Myocyte (in vitro differentiated cells): ENCODE measurements at places on chromosomes 1 and 21. TPM values are rescaled to one million over a fixed set of nuclear protein-coding genes. Genes with fewer than 3 reads are reported as not detected.

- DNase-seq: no peak
Observed at GRCh38 chr1:107095647-107096046, 39.2 kb downstream of the PRMT6 start.

GRCh38 chr1:48955774-48956173 is 179.1 kb upstream of the BEND5 start:
- DNase-seq: no peak

- DNase-seq: no peak
Observed at GRCh38 chr1:200224315-200224714, 185.5 kb downstream of the ZNF281 start.

Gene HCRTR1
- total RNA-seq: not detected in 2 replicates

GRCh38 chr1:240193679-240194078 is 102.0 kb downstream of the FMN2 start:
- DNase-seq: no peak

Gene S100A3
- total RNA-seq: 7.8 and 10.8 TPM in 2 replicates

GRCh38 chr1:71044833-71045232 is 2.8 kb downstream of the PTGER3 start:
- DNase-seq: no peak

DNA sequence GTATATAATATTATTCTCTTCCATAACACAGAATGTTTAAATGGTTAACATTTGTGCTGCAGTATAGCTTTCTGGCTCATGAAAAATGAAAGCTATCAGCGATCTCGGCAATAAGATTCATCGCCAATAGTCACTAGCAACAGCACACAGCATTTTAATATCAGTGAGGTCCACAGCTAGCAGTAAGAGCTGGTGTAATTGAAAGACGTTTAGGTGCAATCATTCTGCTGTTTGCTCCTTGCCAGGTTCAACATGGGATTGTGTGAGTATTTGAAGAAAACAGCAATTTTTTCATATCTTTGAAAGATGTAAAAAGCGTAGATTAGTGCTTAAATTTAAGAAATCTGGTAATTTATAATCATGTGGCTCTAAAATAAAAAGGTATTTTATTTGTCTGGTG is 20.1 kb downstream of the PRKACB start:
- DNase-seq: no peak

DNA sequence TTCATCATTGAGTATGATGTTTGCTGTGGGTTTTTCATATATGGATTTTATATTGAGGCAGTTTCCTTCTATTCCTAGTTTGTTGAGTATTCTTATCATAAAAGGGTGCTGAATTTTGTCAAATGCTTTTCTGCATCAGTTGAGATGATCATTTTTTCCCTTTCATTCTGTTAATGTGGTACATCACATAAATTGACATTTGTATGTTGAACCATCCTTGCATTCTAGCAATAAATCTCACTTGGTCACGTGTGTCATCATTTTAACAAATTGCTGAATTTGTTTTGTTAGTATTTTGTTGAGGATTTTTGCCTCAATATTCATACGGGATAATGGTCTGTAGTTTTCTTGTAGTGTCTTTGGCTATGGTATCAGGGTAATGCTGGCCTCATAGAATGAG is 19.9 kb downstream of the TTC34 start:
- no peak for DNase-seq

DNA sequence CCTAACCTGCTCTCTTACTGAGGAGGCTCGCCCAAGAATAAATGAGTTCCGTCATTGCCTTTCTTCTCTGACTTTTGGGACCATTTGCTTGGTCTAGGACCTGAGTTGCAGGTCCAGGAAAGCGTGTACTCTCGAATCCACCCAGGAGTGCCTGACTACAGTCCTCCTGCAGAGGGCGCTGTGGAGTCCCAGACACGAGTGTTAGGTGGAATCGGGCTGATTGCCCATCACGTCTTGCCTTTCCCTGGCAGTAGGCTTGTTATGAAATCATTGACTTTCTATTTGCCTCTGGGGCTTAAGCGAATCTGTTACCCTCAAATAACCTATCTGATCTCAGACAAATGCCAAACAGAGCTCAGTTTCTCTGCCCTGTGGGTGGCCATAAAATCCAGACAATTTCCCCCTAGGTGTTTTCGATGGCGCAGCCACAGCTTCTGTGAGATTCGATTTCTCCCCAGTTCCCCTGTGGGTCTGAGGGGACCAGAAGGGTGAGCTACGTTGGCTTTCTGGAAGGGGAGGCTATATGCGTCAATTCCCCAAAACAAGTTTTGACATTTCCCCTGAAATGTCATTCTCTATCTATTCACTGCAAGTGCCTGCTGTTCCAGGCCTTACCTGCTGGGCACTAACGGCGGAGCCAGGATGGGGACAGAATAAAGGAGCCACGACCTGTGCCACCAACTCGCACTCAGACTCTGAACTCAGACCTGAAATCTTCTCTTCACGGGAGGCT is at the start of gene IL20:
IL20 (plus strand) TSS at position 685 of the 733 bp plus-strand sequence. CDS start 230 bp downstream, outside the sequence.
- DNase-seq: peak; percentile 78

Gene OVAAL
- 3.3 and 4.1 TPM in 2 replicates for total RNA-seq

Gene KPRP
- not detected in 2 replicates for total RNA-seq

DNA sequence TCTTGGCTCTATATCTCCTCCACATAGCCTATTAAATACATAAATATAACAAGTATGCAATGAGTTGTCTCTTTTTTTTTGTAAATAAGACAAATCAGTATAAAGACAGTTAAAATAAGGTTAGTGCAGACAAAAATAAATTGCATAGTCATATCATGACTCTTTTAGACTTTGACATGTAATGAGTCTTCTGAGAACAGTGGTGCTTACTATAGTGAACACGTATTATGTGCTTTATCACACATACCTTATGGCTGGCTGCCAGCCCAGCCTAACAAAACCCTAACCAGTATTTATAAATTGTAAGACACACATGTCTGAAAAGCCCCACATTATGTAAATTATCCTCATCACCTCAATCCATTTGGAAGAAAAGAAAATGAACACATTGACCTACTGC is 29.1 kb upstream of the F13B start:
- no peak for DNase-seq

- no peak for DNase-seq
Observed at GRCh38 chr21:46011267-46011967, 29.8 kb downstream of the COL6A1 start.

Gene TMIGD3
- total RNA-seq: not detected in 2 replicates

DNA sequence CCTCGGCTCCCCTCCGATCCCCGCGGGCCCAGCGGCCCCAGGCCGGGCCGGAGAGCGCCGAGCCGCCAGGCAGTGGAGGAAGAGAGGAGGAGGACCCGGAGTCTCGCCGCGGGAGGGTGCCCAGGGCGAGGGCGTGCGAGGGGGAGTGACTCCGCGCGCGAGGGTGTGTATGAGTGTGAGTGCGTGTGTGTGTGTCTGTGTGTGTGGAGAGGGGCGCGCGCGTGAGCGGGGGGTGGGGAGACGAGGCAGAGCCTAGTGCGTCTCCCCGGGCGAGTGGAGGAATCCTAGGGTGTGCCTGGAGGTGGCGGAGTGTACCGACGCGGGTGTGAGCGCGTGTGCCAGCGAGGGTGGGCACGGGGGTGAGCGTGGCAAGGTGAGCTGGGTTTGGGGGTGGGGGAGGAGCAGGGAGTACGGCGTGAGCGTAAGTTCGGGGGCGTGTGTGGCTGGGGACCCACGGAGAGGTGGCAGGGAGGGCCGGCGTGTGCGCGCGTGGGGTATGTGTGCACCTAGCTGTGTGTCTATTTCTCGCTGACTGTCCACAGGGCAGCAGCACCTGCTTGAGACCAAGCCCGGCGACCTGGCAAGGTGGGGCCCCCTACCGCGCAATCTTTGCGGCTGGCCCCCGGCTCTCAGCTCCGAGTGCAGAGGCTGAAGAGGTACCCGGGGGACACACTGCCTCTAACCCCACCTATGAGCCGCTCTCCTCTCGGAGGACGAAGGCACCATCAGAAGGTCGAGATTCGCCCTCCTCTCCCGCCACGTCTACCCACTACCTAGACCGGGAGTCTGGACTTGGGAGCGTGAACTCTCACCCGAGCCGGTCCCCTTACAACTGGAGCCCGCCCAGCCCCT is 784 bp upstream of the KCND3 start:
- DNase-seq: peak; percentile 6

GRCh38 chr1:33743221-33743998 is 120.5 kb upstream of the HMGB4 start:
- DNase-seq: no peak

Gene TCEA3
- 6.8 and 9.8 TPM in 2 replicates for total RNA-seq

DNA sequence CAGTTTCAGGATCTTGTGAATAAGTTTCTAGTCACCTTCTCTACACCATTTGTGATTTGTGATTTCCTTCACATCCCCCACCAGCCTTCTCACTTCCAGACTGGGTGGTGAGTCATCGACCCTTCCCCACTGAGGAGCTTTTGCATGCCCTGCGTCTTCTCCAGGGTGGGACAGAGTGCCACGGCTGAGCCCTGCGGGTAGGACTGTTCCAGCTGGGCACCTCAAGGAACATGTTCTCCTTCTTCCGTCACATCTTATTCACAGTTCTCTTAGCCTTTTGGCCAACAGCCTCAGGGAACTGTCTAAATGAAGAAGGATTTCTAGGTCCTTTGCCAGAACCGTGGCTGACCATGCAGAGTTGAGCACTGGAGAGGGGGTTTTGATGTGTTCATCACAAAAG is 116.5 kb downstream of the TMEM53 start:
- DNase-seq: no peak

Gene HES3
- not detected in 2 replicates for total RNA-seq

GRCh38 chr21:42125571-42126544 is 54.7 kb downstream of the UMODL1 start:
- peak; percentile 40 for DNase-seq

DNA sequence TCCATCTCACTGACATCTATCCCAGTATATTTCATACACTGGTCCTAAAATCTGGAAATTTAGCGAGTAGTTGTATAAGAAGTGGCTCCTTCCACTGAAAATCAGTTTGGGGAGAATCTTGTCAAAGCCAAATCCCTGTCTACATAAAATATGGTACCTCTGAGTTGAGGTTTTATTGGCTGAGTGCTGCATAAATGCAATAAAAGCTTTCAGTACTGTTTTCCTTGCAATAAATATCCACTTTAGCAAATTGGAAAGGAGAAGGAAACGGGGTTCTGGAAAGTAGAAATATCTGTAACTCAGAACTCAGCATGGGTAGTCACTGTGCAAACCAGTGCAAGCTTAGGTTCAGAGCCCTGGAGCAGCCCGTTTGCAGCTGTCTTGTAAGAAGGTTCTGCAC is 580.2 kb downstream of the SMYD3 start:
- no peak for DNase-seq

DNA sequence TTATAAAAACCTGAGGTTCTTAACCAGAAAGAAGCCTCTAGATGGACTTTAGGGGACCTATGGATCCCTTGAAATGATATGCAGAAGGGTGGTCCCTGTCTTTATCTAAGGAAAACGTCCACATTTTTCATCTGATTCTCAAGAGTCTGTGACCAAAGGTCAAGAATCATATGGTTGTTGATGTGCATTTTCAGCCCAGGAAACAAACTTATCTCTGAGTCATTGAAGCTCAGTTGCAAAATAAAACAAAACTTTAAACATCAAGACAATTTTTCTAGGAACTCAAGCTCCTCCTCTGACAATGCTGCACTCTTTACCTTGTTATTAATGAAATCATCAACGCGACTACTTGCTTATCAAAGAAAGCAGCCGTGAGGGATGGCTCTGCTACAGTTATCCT is 83.3 kb downstream of the TIAM1 start:
- DNase-seq: no peak

Gene SLC9C2
- total RNA-seq: 0.03 TPM in 1 of 2 replicates, not detected in the other

DNA sequence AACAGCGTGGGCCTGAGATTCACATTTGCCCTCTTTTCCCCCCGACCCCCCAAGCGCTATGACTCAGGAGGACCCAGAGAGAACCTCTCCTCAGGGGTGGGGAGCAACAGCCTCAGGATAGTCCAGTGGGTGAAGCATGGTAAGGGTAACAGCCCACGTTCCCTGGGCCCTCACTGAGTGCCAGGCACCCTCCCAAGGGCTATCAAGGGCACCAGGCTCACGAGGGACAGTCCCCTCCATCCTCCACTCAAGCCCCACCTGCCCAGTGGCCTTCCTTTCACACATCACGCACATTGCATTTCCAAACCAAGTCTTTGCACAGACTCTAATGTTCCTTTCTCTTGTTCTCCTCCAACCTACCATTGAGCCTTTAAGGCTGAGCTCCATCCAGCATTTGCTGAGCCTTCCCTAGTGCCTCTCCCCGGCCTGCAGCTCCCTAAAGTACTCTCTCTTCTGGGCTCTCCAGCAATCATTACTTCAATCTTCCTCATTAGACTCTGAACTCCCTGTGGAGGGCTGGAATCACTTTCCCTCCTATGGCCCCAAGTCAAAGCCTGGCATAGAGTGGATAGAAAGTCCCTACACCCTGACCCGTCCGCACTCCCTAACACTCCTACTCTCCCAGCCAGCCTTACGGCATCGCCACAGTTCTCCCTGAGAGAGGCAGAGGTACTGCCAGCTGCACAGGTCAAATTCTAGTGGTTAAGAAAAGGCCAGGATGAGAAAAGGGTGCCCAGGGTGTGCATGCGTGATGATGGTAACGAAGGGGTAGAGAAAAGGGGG is 1.0 kb downstream of the AKR7A2 start:
- DNase-seq: peak; percentile 24

Gene H3-3A
- total RNA-seq: 288 and 318 TPM in 2 replicates

DNA sequence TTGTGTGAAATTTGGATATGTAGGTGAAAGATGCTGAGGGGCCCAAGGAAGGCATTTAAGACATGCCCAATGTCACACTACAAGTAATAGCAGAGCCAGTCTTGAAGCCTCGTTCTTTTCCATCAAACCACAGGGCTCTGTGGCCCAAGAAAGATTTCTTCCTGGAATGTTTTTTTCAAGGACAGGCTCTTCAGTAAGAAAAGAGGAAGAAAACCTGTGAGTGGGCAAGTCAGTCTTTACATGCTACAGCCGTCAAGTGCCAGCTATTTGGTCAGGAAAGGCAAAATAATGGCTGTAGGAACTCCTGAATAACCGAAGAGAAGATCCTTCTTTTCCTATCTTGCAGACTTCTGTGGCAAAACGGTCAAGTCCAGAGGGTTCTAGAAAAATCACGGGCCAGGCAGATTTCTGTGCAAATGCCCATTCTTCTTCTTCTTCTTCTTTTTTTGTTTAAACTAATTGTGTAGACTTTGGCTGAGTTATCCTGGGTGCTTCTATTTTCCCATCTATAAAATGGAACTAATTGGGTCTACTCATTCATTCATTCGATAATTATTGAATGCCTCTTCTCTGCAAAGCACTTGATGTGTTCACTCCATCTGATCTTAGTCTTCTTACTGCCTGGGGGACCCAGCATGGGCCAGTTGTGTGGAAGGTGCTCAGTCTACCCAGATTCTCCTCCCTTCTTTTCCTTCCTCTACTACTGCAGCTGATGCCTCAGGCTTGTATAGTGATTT is 1.9 kb upstream of the ID3 start:
- DNase-seq: no peak

Gene MARK1
- total RNA-seq: 0.08 TPM in 1 of 2 replicates, not detected in the other

Gene OXCT2
- total RNA-seq: 0.16 and 0.88 TPM in 2 replicates

Gene GJB4
- not detected in 2 replicates for total RNA-seq

- DNase-seq: no peak
Observed at GRCh38 chr1:64404202-64404601, 65.7 kb upstream of the CACHD1 start.

GRCh38 chr1:208985231-208985630 is 598.3 kb upstream of the CAMK1G start:
- no peak for DNase-seq

GRCh38 chr1:185096531-185096930 is 51.2 kb downstream of the RNF2 start:
- DNase-seq: no peak

Gene SYPL2
- 14.7 and 15.8 TPM in 2 replicates for total RNA-seq
